ENCODE measurements at places on chromosomes 16 and 17. TPM values are rescaled to one million over a fixed set of nuclear protein-coding genes. Genes with fewer than 3 reads are reported as not detected.

DNA sequence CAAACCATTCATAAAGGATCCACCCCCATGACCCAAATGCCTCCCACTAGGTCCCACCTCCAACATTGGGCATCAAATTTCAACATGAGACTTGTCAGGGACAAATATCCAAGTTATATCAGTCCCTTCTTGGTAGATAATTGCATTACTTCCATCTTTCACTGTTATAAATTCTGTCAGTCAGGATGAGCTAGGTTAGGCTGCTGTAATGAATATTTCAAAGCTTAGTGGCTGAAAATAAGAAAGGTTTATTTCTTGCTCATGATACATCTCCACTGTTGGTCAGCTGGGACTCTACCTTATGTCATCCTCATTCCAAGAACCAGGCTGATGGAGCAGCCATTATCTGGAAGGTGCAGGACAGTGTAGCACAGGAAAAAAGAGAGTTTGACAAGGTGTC is 50.3 kb upstream of the TMC5 start:
- DNase-seq = no peak
- no peaks in the 10 kb centered on the region for H3K27me3 ChIP-seq
- H3K36me3 ChIP-seq = no peaks in the 10 kb centered on the region
- no peak overlapping the region for H3K27ac ChIP-seq
- no peak overlapping the region for H3K4me3 ChIP-seq
- H3K4me1 ChIP-seq = no peaks in the 10 kb centered on the region

- DNase-seq = no peak
- peaks cover 18% of the 10 kb centered on the region for H3K4me1 ChIP-seq
- H3K4me3 ChIP-seq = no peak overlapping the region
- no peaks in the 10 kb centered on the region for H3K27me3 ChIP-seq
- 0 out of 2 replicates have a peak overlapping the region, but pooled peaks have one; percentile 36 for H3K27ac ChIP-seq
Measured at GRCh38 chr16:75576384-75576811, 10.2 kb downstream of the GABARAPL2 start.

DNA sequence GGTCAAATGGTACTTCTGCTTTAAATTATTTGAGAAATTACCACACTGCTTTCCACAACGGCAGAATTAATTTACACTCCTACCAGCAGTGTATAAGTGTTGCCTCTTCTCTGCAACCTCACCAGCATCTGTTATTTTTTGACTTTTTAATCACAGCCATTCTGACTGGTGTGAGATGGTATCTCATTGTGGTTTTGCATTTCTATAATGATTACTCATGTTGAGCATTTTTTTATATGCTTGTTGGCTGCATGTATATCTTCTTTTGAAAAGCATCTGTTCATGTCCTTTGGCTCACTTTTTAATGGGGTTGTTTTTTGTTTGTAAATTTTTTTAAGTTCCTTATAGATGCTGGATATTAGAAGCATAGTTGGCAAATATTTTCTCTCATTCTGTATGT is 446.7 kb downstream of the PMP22 start:
- H3K27ac ChIP-seq = no peak overlapping the region
- peaks cover 4% of the 10 kb centered on the region for H3K4me1 ChIP-seq
- no peaks in the 10 kb centered on the region for H3K36me3 ChIP-seq
- no peak overlapping the region for H3K4me3 ChIP-seq
- no peak for DNase-seq

- no peaks in the 10 kb centered on the region for H3K27me3 ChIP-seq
- DNase-seq = no peak
- no peak overlapping the region for H3K27ac ChIP-seq
- H3K36me3 ChIP-seq = no peaks in the 10 kb centered on the region
- no peak overlapping the region for H3K4me3 ChIP-seq
- no peaks in the 10 kb centered on the region for H3K4me1 ChIP-seq
Measured at GRCh38 chr17:50217591-50217990, 16.2 kb upstream of the COL1A1 start.

- no peak overlapping the region for H3K4me3 ChIP-seq
- no peak for DNase-seq
- H3K36me3 ChIP-seq = no peaks in the 10 kb centered on the region
- H3K27ac ChIP-seq = no peak overlapping the region
- no peaks in the 10 kb centered on the region for H3K27me3 ChIP-seq
Measured at GRCh38 chr17:47952171-47953021, 5.3 kb downstream of the PRR15L start.

DNA sequence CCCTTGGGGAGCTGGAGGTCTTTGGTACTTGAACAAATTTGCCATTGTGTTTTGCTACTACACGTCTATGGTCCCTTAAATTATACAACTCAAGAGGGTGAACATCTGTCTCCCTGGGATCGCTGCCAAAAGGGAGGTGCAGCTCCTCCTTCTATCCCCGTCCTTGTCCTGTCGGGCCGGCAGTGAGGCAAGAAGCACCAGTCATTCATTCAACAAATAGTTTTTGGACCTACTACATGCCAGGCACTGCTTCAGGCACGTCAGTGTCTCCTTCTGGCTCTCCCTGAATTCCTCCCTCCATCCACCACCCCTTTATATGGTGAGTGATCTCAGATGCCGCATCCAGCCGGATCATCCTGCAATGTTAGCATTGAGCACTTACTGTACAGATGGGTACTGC is 2.2 kb upstream of the RPL38 start:
- no peak overlapping the region for H3K27ac ChIP-seq
- peaks cover 11% of the 10 kb centered on the region for H3K27me3 ChIP-seq
- no peak overlapping the region for H3K4me3 ChIP-seq
- no peak for DNase-seq
- peaks cover 26% of the 10 kb centered on the region for H3K4me1 ChIP-seq
- peaks cover 24% of the 10 kb centered on the region for H3K36me3 ChIP-seq

- H3K4me3 ChIP-seq = no peak overlapping the region
- H3K36me3 ChIP-seq = peaks cover 7% of the 10 kb centered on the region
- no peaks in the 10 kb centered on the region for H3K27me3 ChIP-seq
- no peak overlapping the region for H3K27ac ChIP-seq
Measured at GRCh38 chr17:16377941-16378341, 3.0 kb upstream of the UBB start.

ITGAL gene
- not detected for total RNA-seq
